ENCODE measurements at places on chromosomes 3 and 15.

DNA sequence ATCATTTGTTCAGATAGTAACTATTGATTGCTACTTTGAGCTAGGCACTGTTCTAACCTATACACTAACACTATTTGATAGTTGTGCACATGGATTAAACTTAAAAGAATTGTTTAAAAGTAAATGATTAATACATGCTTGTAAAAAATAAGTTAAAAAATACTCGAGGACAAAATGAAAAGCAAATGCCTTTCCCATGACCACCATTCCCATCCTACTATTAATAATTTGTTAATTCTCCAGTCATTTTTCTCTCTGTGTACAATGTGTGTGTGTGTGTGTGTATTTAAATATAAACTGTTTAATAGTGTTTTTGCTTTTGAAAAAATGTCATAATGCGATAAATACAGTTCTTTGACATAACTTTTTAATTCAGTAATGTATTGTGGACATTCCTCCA lies 78.7 kb upstream of the KCNMB2 start:
- no peak for DNase-seq

DNA sequence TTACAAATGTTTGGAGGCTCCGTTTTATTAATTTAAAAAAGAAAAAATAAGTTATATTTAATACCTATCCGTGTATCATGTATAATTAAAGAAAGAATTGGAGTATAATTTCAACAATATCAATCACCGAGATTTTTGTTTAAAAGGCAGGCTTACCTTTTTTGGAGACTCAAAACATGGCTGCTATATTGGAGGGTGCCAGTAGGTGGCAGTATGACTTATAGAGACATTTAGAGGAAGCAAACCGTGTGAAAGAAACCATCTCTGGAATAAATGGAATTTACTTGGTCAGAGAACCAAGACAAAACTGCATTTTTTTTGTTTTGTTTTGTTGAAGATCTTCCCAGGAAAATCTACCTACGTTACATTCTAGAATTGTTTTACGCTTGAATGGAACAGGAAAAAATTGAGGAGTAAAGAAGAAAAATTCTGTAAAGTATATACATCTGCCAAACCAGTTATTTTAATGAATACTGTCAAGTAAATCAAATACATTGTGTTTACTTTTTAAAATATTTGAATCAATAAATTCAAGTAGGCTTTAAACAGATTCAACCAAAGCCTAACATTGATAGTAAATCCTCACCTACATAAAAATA lies 802.6 kb upstream of the ALCAM start:
- peak; percentile 71 for DNase-seq

DNA sequence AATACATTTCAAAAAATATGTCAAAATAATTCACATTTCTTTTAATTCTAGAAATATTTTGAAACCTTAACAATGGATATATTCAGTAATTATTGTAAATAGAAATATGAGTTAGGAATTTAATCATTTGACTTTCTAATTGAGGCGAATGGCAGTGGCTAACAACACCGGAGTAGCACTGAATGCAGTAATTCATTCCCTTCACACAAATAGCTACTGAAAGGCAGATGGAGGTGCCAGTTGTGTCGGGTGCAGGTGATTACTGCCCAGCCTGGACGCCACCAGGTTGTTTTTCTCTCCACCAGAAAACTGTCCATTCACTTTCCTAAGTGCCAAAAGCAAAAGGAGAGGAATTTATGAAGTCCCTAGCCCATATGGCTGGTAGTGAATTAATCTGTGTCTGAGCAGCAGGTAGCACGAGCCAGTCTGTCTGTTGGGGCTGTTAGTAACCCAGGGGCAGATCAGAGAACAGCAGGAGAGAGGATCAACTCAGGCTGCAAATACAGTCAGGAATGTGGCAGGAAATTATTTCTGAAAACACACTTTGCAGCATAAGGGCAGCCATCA lies 79.3 kb upstream of the GMNC start:
- no peak for DNase-seq

- no peak for DNase-seq
These were observed 30.2 kb upstream of the CRBN start for GRCh38 chr3:3209714-3210113.

DNA sequence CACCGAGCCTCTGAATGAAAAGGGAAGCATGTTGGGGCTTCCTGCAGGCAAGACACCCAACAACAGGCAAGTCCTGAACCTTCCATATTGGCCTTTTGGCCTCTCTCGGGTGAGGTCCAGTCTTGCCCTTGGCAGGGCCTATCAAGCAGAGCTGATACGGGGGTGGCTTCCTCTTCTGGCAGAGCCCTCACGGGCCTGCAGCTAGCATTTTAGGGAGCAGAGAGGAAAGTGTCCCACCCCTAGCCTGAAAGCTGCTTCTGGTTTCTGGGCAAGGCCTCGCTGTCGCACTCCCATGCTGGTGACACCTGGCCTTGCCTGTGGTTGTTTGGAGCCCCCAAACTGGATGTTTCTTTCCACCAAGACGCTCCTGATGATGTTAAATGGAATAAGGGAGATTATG lies 31.8 kb upstream of the CTSH start:
- no peak for DNase-seq

GRCh38 chr15:63319065-63319464 lies 41.7 kb downstream of the APH1B start:
- DNase-seq = no peak

GRCh38 chr3:53216723-53217122 lies 39.1 kb downstream of the TKT start:
- peak; percentile 24 for DNase-seq

DNA sequence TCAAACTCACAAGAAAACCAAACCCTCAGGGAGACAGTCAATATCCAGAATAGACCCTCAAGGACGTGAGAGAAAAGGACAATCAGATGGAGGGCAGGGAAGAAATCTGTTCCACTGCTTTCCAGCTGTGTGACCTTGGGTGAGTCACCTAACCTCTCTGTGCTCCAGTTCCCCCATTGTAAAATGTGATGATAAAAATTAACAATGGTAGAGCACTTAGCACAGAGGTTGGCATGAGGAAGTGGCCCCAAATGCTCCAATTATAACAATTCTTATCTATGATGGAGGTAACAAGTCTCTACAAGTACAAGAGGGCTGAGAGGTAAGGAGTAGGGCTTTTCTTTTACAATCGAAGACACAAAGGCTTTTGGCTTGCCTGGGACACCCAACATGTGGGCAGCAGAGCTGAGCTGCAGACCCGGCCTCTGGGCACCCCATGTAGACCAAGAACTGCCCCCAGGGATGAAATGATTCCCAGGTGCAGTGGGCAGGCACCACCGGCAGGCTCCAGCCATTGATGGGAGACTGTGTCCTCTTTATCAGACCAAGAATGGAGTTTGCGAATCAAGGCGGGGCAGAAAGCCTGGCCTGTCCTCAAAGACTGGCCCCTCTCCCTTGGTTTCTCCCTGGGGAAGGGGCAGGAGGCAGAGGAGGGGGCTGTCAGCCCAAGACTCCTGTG lies 22.0 kb downstream of the WNT7A start:
- DNase-seq = no peak

- DNase-seq = peak; percentile 10
These were observed 24.8 kb downstream of the SLC28A2 start for GRCh38 chr15:45276831-45277230.

DNA sequence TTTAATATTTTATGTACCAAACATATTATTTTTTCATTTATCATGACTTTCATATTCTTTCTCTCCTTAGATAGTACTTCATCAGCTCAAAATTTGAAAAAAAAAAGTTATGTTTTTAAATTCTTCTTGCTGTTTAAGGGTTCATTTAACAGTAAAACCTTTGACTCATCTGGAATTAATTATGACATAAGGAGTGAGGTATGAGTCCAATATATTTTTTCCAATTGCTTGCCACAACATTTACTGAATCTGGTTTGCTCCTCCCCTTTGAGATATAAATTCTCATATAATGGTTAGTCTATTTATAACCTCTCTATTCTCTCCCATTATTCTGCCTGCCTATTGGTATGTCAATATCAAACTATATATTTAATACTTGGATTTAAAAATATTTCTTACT lies 387.8 kb downstream of the TUSC7 start:
- DNase-seq = no peak

GRCh38 chr15:25066708-25067107 lies 111.9 kb downstream of the SNRPN start:
- DNase-seq = no peak

GRCh38 chr3:138507524-138507923 lies 73.1 kb downstream of the ESYT3 start:
- no peak for DNase-seq

GRCh38 chr3:71217640-71218222 lies 365.8 kb downstream of the FOXP1 start:
- no peak for DNase-seq

DNA sequence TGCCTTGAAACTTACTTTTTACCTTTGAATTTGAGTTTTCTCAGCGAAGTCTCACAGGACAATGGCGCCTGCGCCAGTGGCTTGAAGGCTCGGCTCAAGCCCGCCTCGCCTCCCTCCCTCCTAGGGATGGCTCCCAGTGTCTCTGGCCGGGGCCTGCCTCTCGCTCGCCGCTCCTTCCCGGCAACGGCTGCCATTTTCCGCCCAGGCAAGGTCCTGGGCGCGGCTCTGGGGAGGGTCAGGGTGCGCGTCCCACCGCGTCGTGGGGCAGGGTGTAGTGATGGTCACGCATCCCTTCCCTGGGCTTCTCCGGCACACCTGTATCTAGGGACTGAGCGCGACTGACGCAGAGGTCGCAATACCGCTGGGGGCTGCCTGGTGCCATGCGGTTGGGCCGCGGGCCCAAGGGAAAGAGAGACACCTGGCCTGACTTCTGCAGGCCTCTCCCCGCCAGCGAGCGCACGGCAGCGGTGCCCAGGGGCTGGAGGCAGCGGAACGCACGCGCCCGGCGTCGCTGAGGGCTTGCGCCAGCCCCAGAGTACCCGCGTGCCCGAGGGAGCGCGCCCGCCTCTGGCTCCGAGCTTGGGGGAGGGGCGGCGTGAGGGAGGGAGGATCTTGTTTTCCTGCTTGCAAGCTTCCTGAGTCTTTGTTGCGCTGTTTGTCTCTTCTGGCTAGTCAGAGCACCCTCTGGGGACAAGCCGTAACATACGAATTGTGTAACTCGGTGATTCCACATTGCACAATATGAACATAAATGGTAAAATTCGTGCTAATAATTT lies 20.7 kb upstream of the FEM1B start:
- peak; percentile 95 for DNase-seq

DNA sequence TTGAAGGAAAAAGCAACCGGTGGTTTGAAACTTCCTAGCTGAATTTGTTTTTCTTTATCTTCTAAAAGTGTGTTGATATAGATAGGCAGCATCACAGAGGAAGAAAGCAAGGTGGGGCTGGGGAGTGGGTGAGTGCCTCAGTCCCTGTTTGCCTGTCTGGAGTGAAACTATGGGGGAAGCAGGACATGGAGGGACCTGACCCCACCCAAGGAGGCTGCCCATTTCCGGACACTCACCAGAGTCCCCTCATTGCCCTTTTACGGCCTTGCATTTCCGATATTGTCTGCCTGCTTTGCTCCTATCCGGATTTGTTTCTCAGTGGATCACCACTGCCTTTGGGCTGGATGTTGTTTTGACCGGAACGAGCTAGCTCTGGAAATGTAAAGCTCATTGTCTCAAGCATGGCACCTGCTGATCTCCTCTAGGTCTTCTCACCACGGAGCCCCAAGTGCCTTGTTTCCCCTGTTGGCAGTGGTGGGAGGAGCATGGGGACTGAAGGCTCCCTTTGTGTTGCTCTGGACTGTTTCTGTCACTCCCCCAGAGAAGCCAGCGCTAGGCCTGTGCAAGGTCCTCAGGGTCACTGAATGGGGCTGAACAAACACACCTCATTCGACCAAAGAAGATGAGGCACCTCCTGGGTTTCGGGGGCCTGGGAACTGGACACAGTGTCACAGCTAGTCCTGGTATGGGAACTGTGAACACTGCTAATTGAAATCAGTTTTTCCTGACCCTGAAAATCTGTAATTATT lies 7.0 kb downstream of the CLDN11 start:
- DNase-seq = no peak

GRCh38 chr15:96130734-96131133 lies 199.8 kb upstream of the NR2F2 start:
- no peak for DNase-seq

- DNase-seq = peak; percentile 37
These were observed 55.1 kb upstream of the AGTR1 start for GRCh38 chr3:148642616-148643015.

DNA sequence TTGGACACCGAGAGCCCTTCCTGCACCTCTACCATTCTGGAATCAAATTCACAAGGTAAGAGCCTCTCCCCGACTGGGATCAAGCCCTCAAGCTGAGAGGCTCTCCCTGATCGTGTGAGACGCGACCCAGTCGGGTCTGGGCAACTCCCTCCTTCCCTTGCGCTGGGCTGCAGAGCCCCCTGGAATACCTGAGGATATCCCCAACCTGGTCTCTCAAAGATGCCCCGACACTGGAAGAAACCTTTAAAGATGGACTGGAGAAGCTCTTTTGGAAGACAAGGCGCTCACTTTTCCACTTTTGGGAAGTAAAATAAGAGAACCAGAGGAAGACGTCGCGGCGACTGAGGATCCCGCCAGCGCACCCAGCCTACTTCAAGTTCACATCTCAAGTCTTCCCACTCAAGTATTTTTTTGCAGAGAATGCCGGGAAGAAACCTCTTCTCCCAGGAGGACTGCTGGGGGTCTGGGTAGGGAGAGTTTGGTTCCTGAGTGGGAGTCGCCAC lies 33.8 kb downstream of the ZIC4 start:
- DNase-seq = no peak

- DNase-seq = no peak
These were observed 7.1 kb downstream of the NPTN start for GRCh38 chr15:73626072-73626471.
